NCI-H2081 treated with DMSO at 0.1 percent for 48 hours (cell line): ENCODE measurements at places on chromosomes 6 and 20.

DNA sequence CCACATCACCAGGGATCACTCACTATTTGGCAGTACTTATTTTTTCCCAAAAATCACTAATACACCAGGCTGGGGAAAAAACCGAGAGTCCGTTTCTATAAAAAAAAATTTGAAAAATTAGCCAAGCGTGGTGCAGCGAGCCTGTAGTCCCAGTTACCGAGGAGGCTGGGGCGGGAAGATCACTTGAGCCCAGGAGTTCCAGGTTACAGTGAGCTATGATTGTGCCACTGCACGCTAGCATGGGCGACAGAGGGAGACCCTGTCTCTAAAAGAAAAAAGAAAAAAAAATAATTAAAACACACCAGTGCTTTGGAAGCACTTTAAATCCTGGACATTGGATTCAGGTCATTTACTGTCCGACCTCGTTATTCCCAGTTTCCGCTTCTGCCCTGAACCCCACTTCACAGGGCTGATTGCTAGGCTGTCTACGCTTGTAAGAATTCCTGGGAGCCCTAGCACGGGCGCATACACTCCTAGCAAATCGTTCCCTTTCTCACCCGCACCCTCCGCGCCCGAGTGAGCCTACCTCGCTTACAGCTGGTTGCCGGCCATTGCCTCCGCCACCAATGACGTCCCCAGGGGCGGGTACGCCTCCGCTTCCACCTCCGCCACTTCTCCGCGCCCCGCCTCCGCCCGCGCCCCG is at the start of gene TPMT:
Gene TPMT (minus strand): TSS at position 571 of the 643 bp plus-strand sequence. CDS start 5,950 bp downstream, outside the sequence.
- peak; percentile 85 for DNase-seq

DNA sequence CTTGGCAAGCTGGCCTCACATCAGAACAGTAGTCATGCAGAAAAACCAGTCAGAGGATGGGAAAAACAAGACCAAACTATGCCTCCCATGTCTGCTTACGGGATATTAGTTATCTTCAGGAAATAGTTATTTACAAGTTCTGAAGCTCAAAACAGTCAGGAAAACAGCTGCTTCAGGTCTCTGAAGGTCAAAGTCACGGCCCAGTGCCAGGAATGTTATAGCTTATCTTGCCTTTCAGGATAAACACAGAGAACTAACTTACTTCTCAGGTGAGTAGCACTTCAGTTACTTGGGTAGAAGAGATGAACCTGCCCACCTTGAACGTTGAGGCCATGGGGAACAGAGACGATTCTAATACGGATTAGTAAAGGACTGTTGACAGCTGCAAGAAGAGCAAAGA is 310.7 kb downstream of the KIF16B start:
- DNase-seq: no peak

DNA sequence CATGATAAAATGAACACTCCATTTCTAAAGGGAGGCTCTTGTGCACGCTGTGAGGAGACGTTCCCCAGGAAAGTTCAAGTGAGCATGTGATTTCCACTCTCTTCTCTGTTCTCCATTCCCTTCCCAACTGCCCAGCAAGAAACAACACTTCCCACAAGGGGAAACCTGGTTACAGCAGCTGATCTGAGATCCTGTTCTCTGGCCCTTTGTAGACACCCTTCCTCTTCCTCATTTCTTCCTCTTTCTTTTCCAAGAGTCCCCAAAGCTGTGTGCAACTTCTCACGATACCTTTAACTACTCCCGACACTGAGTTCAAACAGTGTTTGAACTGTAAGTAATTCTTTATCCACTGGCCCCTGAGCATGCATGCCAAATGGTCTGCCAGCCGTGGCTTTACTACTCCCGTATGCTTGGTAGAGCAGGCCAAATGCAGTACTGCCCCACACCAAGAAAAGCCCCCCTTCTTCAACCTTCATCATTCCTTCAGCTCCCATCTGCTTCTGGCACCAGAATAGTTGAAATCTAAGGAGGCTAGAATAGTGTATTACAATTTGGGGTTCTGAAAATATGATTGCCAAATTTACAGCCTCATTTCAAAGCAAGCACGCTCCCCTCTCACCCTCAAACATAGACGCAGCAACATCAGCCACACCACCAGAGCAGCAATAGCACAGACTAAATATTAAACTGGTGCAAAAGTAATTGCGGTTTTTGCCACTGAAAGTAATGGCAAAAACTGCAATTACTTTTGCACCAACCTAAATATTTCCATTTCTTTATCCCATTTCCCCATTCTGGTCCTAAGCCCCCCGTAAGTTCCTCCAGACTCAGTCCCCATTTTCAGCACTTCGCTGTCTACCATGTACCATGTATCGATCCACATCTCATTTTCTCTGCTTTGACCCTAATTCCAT is 4.3 kb downstream of the HLA-DMB start:
- no peak for DNase-seq

- DNase-seq: peak; percentile 5
Observed at GRCh38 chr6:166627875-166628801, 1.1 kb upstream of the RPS6KA2 start.

DNA sequence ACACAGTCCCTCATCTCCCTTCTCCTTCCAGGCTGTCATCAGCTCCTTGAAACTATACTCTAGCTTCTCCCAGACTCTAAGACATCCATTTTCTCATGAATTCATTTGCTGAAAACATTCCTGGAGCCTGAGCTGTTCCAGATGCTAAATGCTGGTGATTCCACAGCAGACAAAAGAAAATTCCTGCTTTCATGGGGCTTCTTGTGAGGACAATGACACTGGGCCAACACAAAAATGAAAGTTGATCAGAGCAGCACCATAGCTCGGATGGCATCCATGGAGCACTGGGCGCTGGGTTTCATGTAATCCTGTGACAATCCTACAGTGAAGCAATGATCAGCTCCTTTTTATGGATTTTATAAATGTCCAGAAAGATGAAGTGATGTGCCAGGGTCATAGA is 47.4 kb upstream of the STX16 start:
- DNase-seq: no peak

DNA sequence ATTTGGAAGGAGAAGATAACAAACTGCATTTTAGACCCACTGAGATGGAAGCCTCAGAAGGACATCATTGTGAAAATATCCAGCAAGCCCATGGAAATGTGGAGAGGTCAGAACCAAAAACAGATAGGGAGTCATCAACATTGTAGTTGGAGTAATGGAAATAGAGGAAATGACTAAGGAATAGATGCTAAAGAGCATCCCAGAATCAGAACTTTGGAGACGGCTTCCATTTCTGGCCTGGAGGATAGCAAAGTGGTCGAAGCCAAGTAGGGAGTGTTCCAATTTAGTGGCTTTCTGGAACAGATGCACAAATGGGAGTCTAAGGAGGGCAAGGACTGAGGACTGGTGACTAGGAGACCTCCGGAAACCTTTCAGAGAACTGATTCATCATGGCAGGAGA is 3.6 kb downstream of the BEND6 start:
- DNase-seq: no peak

DNA sequence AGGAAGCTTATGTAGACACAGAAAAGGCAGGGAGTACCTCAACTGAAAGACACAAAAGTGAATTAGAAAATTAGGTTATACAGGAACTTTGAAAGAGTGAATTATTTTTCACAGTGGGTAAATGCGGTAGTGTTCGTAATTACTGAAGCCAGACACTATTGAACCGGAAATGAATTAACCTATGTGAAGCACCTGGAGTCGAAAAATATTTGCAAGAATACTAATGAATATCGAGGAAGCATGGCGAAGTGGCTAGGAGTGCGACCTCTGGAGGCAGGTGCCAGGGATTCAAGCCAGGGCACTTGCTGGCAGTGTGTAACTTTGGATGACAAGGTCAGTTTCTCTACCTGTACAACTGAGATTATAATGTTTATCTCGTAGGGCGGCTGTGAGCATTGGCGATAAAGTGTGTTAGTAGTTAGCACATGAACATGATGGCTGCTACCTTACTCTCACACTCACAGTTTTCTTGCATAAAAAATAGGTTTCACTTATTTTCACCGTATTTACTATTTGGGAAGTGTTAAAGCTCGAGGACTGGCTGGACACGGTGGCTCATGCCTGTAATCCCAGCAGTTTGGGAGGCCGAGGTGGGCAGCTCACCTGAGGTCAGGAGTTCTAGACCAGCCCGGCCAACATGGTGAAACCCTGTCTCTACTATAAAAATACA is 567 bp upstream of the SLC18B1 start:
- peak; percentile 38 for DNase-seq

- DNase-seq: no peak
Observed at GRCh38 chr20:57130160-57130772, 136.2 kb downstream of the BMP7 start.

GRCh38 chr6:3077430-3077829 is 9.1 kb downstream of the RIPK1 start:
- DNase-seq: no peak

GRCh38 chr6:57301757-57302156 is 15.7 kb upstream of the PRIM2 start:
- no peak for DNase-seq

- no peak for DNase-seq
Observed at GRCh38 chr6:82237013-82237412, 10.5 kb downstream of the IBTK start.

- no peak for DNase-seq
Observed at GRCh38 chr6:118216751-118217150, 309.7 kb downstream of the SLC35F1 start.

GRCh38 chr6:35062676-35063574 is 78.2 kb downstream of the TCP11 start:
- no peak for DNase-seq

DNA sequence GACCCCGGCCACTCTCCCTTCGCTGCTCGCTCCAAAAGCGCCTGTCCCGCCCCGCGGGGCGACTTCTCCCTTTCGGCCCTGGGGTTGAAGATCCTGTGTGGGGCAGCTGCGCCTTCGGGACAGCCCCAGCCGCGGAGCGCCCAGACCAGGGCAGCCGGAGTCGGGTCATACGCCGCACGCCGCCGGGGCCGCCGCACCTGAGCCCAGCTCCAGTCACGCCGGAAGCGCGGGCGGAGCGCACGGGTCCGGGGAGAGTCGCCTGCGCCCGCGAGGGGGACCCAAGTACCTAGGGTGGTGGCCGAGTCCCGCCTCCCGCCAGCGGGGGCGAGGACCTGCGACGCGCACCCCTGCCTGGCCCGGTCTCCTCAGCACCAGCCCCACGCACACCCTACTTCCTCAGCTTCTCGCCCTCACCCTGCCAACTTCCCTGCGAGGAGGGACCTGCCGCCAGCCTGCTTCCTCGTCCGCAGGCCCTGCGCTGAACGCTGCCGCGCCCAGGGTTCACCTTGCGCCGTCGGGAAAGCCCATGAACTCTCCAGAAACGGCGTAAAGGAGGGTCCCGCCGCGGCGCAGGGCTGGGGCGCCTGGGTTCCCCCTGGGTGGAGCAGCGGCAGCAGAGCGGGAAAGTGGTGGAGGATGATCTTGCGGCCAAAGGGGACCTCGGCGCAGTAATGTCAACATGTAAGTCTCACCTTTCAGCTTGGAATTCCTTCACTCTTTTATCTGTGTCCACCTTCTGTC is at the start of gene ADGRG6:
Gene ADGRG6 (plus strand): TSS at position 357 of the 741 bp plus-strand sequence. CDS start 323 bp downstream, at position 680.
- no peak for DNase-seq

DNA sequence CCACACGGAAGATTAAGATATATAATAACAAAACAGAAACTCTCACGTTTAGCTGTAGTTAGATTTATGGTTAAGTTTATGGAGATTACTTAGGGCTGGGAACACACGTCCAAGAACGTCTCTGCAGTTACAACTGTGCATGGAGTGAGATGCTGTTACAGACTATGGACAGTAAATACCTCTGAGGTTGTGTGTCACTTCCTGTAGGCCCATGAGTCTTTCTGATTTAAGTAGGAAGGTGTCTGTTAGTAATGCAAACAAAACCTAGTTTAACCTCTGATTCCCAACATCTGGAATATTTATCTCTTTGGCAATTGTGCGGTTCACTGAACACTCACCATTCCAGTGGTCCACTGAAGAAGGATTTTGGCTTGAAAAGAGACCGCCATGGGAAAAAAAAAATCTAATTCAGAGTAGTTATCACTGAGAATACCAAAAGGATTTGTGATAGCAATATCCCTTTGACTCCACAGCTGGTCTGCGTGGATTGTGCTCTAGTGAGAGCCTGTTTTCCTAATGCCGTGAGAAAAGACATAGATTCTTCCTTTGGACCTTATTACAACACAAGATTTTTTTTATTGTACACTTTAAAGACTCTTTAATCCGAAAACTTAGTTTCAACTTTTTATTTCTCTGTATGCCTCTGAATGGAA is 478.2 kb upstream of the CITED2 start:
- DNase-seq: no peak

- no peak for DNase-seq
Observed at GRCh38 chr20:46359233-46359751, 47.1 kb downstream of the ELMO2 start.

DNA sequence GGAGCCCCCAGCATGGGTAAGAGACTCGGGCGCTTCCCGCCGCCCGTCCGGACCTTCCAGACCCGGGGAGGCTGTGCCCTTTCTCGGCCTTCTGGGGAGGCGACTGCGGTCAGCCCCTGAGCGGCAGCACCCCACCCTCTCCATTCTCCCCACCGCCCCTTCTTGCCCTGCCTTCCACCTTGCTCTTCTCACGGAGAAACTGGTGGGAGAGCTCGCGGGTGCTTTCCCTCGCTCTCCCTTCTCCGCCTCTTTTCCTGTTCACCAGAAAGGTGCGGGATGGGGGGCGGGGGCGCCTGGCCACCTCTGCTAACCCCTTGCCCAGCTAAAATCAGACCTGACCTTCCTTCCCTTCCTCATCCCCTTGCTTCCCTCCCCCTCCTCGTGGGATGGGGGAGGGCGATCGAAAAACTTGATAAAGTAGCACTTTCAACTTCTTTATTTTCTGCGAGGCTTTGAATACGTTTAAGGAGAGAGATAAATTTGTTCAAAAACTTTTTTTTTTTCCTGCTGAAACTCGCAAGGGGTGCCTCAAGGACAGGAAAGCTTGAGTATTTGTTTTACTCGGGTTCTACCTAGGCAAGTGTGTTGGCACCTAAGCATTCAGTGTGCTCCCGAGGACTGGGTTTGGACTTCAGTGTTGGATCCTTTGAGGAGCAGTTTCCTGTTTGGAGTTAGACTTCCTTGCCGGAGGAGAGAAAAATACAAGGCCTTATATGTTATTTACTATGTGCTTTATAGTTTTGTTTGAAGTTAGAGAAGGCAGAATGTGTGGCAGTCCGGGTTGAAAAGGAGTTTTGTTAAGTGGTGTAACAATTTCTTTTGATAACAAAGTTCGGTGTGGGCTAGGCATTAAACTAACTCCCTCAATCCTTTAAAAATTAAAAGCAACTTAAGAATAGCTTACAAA is 897 bp downstream of the CD2AP start:
- DNase-seq: no peak

- DNase-seq: no peak
Observed at GRCh38 chr20:1341561-1342265, 12.8 kb upstream of the SDCBP2 start.

- DNase-seq: no peak
Observed at GRCh38 chr20:36207602-36208001, 28.7 kb upstream of the AAR2 start.

- no peak for DNase-seq
Observed at GRCh38 chr6:30883685-30884520, at the start of gene DDR1. Gene DDR1, plus strand, starts transcription at chr6:30884519. Its CDS starts 4,211 bp downstream, at chr6:30888730.

DNA sequence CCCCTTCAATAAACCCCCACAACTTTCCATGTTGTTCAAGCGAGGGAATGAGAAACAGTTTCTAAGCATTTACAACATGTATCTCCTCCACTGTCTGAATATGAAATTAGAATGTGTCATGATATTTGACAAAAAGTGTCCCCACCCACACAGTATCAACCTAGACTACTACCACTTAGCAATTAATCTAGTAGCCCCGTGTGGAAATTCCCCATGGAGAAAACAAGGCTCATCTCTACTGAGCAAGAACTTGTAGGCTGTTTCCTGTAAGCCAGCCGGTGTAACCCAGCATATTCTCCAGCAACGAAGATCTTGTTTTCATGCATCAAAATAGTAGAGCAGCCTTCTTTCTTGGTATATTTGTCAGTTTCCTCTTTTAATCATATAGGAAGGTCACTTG is 115.0 kb downstream of the IRF4 start:
- no peak for DNase-seq

GRCh38 chr20:57161478-57162361 is 104.7 kb downstream of the BMP7 start:
- no peak for DNase-seq
